Esophagus muscularis mucosa (tissue), 4 donors: ENCODE measurements at places on chromosomes 13 and 19. TPM values are rescaled to one million over a fixed set of nuclear protein-coding genes. Genes with fewer than 3 reads are reported as not detected.

The LSM14A gene
- total RNA-seq, result 172 TPM

The C19orf85 gene
- total RNA-seq, result not detected

DNA sequence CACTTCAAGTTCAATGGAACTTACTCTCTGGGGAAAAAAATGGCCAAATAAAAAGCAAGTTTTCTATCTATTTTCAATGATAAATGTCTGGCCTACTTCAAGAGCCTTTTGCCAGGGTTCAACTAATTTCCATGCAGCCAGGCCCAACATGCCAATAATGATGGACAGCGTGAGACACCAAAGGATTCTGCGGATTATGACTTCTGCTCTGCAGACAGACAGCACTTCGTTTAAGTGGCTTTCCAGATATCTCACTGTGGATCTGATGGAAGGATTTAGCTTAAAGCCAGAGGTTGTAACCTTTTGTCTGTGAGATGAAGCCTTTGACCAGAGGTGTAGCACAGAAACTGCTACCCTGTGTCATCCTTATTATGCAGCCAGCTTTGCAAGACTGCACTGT is 614.2 kb downstream of the DCT start:
- no peaks in the 10 kb centered on the region for H3K27me3 ChIP-seq
- H3K27ac ChIP-seq, result no peak overlapping the region
- DNase-seq, result no peak
- no peaks in the 10 kb centered on the region for H3K36me3 ChIP-seq
- no peaks in the 10 kb centered on the region for H3K4me1 ChIP-seq

The SH2D3A gene
- not detected for total RNA-seq

The TEX26 gene
- total RNA-seq, result not detected

- H3K4me1 ChIP-seq, result no peaks in the 10 kb centered on the region
- DNase-seq, result no peak
- no peak overlapping the region for H3K4me3 ChIP-seq
- no peak overlapping the region for H3K27ac ChIP-seq
These were observed 43.4 kb downstream of the TPT1 start for GRCh38 chr13:45297456-45298205.

The INAFM1 gene
- 17.4 TPM for total RNA-seq

The PEG3 gene
- 10.3 TPM for total RNA-seq

DNA sequence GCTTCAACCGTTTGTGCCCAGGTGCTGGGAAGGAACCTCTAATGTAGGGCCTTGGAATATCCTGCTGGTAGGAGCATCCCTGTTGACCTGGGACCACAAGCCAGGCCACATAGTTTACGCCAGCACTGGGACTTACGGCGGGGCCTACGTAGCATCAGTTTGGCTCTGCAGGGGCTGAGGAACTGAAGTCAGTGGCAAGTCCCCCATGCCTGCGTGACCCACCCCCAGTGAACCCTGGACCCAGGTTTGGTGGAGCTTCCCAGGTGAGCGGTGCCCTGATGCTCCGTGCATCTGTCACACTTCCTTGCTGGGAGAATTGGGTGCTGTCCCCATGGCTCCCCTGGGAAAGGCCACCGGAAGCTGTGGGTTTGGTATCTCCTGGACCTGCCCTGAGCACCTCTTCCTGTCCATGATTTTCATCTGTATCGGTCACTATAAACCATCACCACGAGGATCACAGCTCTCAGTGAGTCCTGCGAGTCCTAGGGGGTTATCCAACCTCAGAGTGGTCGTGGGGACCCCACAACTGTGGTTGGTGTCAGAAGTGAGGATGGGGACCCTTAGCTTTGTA is 9.9 kb downstream of the SIGLEC11 start:
- H3K27me3 ChIP-seq, result no peaks in the 10 kb centered on the region
- DNase-seq, result no peak
- H3K36me3 ChIP-seq, result no peaks in the 10 kb centered on the region
- H3K4me3 ChIP-seq, result no peak overlapping the region
- H3K27ac ChIP-seq, result no peak overlapping the region

DNA sequence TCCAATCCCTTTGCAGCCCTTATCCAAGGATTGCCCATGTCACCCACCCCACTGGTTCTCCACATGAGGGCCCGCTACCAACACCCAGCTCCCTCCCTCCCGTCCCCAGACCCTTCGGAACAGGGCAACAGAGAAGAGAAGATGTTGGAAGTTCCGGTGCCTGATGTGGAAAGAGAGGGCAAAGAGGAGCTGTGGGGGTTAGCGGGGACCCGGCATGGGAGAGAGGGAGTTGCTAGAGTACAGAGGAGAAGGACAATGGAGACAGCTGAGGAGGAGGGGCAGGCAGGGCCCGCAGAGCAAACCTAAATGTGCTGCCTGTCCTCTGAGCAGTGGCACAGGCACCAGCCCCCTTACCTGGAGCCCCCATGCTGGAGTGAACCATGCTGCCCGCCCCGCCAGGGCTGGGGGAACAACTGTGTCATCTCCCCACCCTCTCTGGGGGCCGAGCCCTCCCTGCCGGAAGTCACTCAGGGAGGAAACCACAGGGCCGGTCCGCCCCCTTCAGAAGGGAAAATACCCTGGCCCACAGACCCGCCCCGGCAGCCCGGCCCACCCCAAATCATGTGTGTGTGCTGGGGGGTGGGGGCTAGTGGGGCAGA is at the start of gene POU2F2:
POU2F2 (minus strand) TSS at position 417 of the 599 bp plus-strand sequence; CDS start at position 382, 35 bp downstream.
- H3K27ac ChIP-seq, result no peak within 1 kb of the TSS
- no peaks in the 10 kb centered on the region for H3K36me3 ChIP-seq
- peaks cover 16% of the 10 kb centered on the region for H3K4me1 ChIP-seq
- DNase-seq, result no peak
